T1000 (cell line): ENCODE measurements at places on chromosomes 2 and 18.
A peak's percentile ranks its signal among the peaks of the same experiment; 100 is the strongest.

DNA sequence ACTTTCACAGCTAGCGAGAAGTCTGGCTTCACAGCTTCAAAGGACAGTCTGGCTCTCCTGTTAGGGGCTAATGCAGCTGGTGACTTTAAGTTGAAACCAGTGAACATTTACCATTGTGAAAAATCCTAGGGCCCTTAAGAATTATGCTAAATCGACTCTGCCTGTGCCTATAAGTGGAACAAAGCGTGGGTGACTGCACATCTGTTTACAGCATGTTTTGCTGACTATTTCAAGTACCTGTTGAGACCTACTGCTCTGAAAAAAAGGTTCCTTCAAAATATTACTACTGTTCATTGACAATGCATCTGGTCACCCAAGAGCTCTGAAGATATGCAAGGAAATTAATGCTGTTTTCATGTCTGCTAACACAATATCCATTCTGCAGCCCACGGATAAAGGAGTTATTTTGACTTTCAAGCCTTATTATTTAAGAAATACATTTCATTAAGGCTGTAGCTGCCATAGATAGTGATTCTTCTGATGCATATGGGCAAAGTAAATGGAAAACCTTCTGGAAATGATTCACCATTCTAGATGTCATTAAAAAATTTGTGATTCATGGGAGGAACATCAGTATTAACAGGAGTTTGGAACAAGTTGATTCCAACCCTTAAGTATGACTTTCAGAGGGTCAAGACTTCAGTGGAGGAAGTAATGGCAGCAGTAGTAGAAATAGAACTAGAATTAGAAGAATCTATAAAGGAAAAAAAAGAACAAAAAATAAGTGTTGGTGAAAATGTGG lies 48.9 kb downstream of the POLR1A start:
- DNase-seq = no peak

- DNase-seq = peak; percentile 22
Measured at GRCh38 chr2:85846411-85846810, 42.4 kb downstream of the ST3GAL5 start.

GRCh38 chr18:8348051-8348720 lies 261.1 kb upstream of the RAB12 start:
- no peak for DNase-seq

DNA sequence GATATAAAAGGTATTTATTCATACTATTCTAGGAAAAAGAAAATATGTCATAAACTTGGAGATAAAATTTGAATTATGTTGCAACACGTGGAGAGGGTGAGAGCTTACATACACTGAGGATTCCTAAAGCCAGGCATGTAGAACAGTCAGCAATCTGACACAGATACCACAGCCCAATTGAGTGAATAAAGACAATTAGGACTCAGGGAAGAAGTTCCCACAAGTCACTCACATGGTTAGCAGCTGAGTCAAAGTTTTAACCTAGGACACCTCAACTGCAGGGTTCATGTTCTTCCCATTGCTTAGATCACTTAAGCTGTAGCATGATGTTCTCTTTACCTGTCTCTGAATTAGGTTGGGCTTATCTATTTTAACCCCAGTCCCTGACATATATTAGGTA lies 189.5 kb downstream of the CMPK2 start:
- DNase-seq = no peak

DNA sequence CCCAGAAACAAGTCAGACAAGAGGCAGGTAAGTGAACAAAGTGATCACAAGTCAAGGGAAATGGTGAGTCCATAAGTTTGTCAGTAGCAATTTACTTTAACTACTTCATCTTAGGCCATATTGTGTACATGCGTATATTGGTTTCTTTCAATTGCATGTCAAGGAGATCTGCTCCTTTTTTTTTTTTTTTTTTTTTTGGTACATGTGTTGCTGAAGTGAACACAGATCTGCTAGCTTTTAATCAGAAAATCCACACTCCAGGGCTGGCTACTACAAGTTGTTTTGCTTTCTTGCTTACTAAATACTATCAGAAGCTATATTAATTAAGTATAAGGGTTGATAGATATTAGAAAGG lies 985.1 kb downstream of the TSN start:
- no peak for DNase-seq
